ENCODE measurements at places on chromosomes 13 and 19.

DNA sequence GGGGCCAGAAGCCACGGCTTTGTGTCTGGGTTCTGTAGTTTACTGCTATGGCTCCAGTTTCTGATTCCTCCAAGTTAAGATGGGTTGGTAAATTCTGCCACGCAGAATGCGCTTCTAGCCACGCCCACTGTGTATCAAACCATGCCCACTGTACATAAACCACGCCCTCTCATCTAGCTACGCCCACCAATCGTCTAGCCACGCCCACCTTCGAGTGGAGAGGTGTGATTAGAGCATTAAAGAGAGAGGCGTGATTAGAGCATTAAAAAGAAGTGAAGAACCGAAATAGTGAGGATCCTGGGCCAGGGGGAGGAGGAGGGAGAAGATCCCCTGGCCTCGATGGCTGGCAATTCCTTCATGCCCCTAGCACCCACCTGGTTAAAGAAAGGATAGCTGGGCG is 43.7 kb upstream of the ADGRE5 start:
- peak; percentile 78 for DNase-seq

DNA sequence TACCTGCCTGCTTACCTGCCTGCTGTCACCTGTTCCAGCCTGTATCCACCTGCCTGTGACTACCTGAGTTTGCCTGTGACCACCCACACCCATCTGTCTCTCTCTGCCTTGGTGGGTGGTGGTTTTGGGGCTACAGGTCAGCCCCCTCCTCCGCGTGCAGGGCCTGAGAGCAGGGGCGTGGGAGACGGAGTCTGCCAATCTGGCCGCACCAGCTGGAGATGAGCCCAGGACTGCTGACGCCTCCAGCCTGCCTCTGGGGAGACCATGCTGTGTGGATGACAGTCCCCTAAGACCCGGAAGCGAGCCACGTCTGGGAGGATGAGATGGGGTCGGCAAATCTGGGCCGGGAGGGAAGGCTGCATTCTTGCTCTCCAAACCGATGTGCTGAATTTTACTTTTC is 15.9 kb upstream of the KCTD15 start:
- no peak for DNase-seq

GRCh38 chr13:27140060-27140459 is 31.6 kb downstream of the USP12 start:
- DNase-seq: no peak

GRCh38 chr19:45403781-45404556 is 900 bp downstream of the PPP1R13L start:
- DNase-seq: peak; percentile 50

GRCh38 chr13:59780058-59780457 is 383.7 kb downstream of the DIAPH3 start:
- no peak for DNase-seq

DNA sequence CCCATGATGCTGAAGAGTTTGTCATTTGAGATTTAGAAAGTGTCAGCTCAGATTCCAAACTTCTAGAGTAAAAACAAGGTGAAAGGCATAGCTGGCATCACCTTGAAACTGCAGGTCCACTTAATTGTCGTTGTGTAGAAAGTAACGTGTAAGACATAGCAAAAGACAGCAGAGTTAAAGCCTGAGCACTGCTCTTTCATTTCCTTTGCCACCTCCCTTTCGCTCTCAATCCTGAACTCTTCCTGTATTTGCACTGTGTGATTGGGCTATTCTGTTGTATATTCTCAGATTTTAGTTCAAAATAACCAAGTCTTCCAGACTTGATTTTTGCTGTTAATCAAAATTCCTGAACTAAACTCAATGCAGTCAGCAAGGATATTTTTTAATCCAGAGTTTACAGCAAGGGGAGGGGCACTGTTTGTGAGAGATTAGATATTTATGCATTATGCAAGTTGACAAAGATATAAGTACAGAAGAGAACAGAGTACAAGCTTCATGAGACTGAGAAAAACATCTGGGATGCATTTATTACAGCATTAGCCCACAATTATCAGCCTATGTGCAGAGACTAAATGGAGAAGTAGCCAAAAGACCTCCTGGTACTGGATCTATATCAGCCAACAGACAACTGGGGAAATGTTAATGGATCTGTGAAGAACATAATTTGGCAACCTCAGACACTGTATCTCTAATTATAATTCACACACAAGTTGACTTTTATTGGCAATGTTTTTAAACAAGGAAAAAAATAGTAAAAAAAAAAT is 328.6 kb downstream of the SUCLA2 start:
- no peak for DNase-seq

- DNase-seq: no peak
Measured at GRCh38 chr13:103410002-103410401, 343.8 kb upstream of the SLC10A2 start.

DNA sequence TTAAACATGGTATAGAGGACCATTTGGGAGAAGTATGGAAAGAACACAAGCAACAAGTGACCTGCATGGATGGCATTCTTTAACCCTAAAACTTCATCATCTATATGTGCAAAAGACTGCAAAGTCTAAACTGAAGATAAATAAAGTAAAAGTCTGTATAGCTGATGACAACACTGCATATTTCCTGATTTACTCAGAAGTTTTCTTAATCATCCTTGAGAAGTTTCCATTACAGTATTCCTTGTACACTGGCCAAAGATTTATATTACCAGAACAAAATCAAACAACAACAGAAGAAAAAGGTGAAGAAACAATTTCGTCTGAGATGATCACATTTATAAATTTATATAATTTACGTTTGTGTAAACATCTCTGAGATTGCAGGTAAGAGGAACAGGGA is 805.7 kb downstream of the PCDH9 start:
- no peak for DNase-seq

GRCh38 chr13:97468331-97468730 is 34.4 kb downstream of the RAP2A start:
- DNase-seq: no peak

Measured in Peyer's patch (tissue), 4 donors.